ENCODE measurements at places on chromosomes 1 and 21. TPM values are rescaled to one million over a fixed set of nuclear protein-coding genes. Genes with fewer than 3 reads are reported as not detected.

- no peak for DNase-seq
Measured at GRCh38 chr1:69535490-69535889, 32.2 kb upstream of the LRRC7 start.

- DNase-seq, result peak; percentile 83
Measured at GRCh38 chr1:227887697-227888403, 59.9 kb downstream of the WNT9A start.

DNA sequence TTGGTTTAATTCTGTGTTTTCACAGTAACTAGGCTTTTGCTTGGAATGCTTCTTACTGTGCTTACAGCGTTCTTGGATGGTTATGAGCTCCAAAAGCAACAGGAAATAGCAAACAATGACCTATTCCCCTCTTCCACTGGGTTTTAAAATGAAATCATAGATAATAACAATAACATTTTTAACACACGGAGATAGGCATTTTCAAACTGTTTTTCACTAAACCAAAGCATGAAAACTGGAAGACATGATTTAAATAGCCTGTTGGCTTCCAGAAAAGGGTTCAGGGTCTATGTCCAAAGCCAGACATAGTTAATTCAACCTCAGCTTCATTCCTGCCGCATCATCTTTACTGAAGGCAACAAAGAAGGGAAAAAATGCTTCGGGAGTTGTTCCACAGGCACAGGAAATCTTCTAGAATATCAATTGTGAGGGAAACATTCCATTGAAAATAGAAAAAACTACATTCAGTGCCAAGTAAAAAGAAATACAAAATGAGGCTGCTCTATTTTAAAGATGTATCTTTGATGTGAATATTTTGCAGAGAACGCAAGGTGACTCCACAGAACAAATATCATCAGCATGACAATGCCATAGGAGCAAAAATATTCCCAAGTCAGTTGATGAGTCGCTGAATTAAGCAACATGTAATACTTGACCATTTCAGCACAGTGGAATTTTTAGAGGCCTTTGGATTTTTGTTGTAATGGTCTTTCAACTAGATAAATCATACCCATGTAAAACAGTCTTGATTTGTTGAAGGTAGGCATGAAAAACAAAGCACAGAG is 80.7 kb downstream of the NID1 start:
- DNase-seq, result no peak

XCL2 gene
- polyA plus RNA-seq, result 1.2 TPM

DNA sequence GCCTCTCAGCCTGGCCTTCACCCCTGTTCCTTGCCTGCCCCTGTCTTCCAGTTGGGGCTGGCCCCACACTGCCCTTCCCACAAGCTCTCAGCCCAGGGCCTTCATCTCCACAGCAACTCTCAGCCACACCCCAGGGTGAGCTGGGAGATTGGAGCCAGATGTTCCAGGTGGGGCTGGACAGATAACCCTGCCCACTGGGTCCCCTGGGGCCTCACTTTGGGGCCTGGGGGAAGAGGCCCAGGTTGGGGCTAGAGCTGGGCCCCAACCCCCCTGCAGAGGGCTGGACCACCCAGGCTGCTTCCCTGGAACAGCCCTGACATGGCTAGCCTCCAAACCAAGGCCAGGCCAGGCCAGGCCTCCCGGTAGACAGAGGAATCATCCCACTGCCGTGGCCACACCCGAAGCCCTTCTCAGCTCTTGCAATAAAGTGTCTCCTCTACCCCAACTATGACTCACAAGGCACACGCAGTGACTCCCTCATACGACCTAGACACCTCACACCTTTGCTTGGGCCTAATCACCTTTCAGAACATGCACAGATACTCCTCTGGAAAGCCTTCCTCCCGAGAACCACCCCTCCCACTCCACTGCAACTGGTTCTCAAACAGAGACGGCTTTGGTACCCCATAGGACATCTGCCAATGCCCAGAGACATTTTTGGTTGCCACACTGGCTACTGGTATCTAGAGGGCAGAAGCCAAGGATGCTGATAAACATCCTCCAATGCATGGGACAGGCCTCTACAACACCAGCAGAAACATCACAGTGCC is 22.2 kb downstream of the SLC2A1 start:
- DNase-seq, result peak; percentile 36

HTR6 gene
- not detected for polyA plus RNA-seq

DNA sequence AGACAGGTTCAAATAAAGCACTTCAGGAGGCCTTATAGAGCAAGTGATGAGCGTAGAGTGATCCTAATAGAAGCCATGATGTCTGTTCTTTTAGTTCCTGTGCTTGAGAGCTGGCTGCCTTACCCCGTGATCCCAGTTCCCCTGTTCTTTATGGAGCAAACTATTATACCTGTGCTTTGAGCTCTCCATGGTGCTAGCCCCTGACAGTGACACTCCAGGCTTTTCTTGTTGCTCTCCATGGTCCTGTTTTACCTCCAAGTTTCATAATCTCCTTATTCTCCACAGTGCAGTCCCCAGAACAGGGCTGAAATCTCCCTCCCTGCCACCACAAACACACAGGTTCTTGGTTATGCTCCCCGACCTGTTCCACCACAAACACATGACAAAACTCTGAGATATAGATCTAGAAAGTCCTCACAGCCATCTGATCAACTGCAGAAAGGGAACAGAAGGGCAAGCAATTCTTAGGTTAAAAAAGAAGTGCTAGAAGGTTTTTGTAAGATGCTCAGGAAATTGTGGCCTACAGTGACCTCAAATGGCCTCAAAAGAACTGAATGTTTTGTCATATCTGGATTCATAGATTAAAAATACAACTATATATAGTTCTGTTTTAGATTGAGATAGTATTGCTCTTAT is 6.0 kb downstream of the CADM3 start:
- DNase-seq, result peak; percentile 83

DNA sequence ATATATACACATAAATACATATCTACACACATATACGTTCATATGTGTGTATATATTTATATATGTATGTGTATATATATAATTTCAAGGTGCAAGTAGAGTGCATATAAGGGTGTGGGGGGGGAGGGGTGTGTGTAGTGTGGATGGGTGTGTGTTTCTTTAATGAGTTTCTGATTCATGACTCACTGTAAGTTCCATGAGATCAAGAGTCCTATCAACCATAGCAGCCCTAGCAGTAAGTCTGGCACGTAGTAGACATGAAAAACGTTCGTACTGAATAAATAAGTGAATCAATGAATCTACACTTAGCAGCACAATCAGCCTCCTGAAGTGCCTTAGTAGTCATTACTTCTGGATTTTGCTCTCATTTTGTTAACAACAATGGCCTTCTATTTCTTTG is 61.9 kb upstream of the KRTAP11-1 start:
- no peak for DNase-seq

- peak; percentile 20 for DNase-seq
Measured at GRCh38 chr1:165129568-165130164, 226.8 kb downstream of the LMX1A start.

GRCh38 chr1:28933277-28933676 is 18.9 kb downstream of the EPB41 start:
- no peak for DNase-seq

GPR89A gene
- polyA plus RNA-seq, result 37.2 TPM

TAS1R1 gene
- 0.20 TPM for polyA plus RNA-seq

RPL11 gene
- polyA plus RNA-seq, result 2,625 TPM

All from left lung (tissue), 14 donors.